ENCODE measurements at places on chromosomes 2 and 18.

GRCh38 chr2:236107536-236107935 is 60.6 kb downstream of the GBX2 start:
- peaks cover 15% of the 10 kb centered on the region for H3K27me3 ChIP-seq
- peaks cover 14% of the 10 kb centered on the region for H3K4me1 ChIP-seq
- no peaks in the 10 kb centered on the region for H3K36me3 ChIP-seq

DNA sequence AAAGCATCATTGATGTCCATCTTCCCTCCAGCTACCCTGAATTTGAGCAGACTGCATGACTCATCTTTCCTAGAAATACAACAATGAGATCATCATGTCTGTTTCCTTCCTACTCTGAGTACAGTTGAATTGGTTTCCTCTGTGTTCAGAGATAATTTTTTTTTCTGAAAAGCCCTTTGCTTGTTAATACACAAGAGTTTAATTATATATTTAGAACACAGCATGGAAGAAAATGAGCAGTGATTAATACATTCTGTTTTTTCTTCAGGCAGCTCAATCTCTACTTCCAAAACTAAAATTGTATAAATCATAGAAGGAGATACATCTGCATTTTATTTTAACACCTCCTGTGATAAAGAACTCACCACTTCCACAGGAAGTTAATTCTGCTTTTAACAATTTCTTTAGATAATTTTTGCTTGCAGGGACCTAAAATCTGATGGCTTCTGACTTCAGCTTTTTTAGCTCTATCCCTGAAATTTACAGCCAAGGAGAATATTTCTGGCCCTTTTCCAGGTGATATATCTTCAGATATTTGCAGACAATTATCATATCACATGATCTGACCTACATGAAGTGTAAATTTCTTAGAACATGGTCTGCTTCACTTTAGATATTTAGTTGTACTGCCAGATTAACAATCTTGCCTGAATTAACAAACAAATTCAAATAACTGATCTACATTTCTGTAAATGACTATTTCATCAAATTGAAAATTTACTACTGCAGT is 249.0 kb downstream of the TRIB2 start:
- DNase-seq, result no peak
- H3K4me3 ChIP-seq, result no peak overlapping the region
- peaks cover 7% of the 10 kb centered on the region for H3K4me1 ChIP-seq
- no peaks in the 10 kb centered on the region for H3K36me3 ChIP-seq
- peak overlapping the region; percentile 19 for H3K27ac ChIP-seq
- no peaks in the 10 kb centered on the region for H3K27me3 ChIP-seq

- H3K4me3 ChIP-seq, result no peak overlapping the region
- peaks cover 11% of the 10 kb centered on the region for H3K36me3 ChIP-seq
- no peak overlapping the region for H3K27ac ChIP-seq
- H3K27me3 ChIP-seq, result no peaks in the 10 kb centered on the region
- no peaks in the 10 kb centered on the region for H3K4me1 ChIP-seq
Observed at GRCh38 chr2:196220671-196221070, 49.3 kb upstream of the STK17B start.

DNA sequence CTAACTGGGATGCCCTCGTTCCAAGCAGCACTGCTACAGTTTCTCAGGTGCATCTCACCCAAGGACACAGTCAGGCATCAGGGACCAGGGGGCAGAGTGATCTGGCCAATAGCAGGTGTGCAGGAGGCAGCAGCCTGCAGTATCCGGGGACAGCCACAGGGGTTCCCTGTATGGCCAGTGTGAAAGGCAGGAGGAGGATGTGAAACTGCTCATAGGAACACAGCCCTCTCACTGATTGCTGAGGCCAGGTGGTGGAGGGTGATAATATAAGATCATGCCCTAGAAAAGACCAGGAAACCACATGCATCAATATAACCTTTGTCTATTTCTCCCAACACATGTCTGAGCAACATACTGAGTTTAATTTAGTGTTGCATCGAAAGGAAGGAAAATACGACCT is 112.7 kb upstream of the TACR1 start:
- peaks cover 3% of the 10 kb centered on the region for H3K4me1 ChIP-seq
- no peak overlapping the region for H3K4me3 ChIP-seq
- H3K27me3 ChIP-seq, result no peaks in the 10 kb centered on the region

DNA sequence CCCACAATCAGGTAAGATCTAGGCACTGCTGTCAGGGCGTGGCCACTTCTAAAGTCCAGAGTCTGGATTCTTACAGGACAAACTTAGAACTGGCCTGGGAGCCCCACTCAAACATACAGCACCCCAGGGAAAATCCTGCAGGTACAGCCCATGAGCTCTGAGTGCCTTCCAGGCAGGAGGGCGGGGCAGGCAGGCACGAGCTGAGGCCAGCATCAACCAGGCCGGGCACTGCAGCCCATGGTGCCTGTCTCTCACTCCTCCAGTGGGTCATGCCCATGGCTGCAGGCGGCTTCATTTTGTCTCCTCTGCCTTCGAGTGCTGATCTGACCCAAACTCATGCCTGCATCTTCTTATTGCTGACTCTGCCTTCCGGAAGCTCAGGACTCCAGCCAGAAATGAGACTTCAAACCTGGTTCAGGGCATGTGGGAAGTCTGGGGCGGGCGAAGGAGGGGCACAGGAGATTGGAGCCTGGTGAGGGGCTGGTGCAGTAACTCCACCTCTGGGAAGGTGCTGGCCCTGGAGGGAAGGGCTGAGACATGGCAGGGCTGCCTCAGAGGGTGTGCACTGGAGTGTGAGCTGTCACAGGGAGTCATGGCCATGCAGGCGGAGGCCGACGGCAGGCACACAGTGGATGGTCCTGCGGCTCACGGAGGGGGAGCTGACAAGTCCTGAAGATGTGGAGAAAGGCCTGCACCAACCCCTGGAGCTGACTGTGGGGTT is 40.5 kb downstream of the HS6ST1 start:
- peaks cover 20% of the 10 kb centered on the region for H3K36me3 ChIP-seq
- H3K27me3 ChIP-seq, result peaks cover 18% of the 10 kb centered on the region
- H3K27ac ChIP-seq, result no peak overlapping the region
- no peak for DNase-seq

DNA sequence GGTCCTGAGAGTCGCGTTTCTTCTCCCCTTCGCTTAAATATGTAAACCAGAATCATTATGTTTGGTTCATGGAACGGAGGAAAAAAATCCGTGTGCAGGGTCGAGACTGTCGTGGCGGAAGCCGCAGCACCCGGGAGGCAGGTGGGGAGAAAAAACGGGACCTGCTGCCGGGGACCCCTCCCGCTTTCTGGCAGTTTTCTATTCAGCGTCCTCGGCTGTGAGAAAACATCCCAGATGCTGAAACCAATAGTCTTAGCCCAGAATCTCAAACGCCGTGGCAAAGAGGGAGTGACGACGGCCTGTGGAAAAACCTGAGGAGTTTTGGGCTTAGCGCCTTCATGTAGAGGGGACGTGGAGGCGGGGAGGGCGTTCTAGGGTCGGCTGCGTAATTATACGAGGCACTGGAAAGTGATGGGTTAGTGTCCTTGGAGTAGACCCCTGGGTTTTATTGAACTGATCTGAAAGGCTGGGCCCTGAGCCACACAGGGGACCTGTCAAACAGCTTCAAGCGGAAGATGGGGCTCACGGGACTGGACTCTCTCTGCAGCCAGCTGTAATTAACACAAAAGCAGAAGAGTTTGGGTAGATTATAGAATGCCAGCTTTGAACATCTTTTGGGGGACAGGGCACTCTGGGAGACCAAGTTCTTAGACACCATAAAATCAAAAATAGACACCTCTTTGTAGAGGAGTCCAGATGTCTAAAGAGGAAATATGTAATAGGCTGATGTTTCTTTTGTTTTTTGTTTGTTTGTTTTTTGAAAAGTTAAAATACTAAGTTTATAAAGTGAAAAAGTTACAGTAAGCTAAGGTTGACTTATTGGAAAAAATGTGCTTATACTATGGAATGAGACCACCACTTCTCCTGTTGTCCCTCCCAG is 834 bp upstream of the BUB1 start:
- H3K4me1 ChIP-seq, result peaks cover 9% of the 10 kb centered on the region
- peak overlapping the region; percentile 88 for H3K27ac ChIP-seq
- peak overlapping the region; percentile 96 for H3K4me3 ChIP-seq
- DNase-seq, result peak; percentile 44
- no peaks in the 10 kb centered on the region for H3K36me3 ChIP-seq

DNA sequence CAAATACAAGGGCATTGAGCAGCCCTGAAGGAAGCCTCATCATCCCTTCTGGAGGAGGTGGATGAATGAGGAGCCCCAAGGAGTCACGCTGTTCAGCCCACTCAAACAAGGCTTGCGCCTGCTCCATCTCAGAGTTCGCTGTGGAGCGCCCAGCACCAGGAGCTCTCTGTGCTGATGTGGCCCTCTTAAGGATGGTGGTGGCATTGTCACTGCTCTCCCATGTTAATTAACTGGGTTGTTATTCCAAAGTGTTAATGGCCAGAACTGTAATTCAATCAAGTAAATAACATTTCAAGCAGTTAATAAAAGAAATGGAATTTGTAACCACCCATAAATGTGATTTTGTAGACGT is 726.0 kb upstream of the RAB6C start:
- peaks cover 5% of the 10 kb centered on the region for H3K36me3 ChIP-seq
- no peaks in the 10 kb centered on the region for H3K27me3 ChIP-seq
- no peak for DNase-seq

- no peak overlapping the region for H3K27ac ChIP-seq
- peaks cover 14% of the 10 kb centered on the region for H3K4me1 ChIP-seq
- peaks cover 3% of the 10 kb centered on the region for H3K27me3 ChIP-seq
Observed at GRCh38 chr18:41146301-41146700, 808.7 kb upstream of the PIK3C3 start.

DNA sequence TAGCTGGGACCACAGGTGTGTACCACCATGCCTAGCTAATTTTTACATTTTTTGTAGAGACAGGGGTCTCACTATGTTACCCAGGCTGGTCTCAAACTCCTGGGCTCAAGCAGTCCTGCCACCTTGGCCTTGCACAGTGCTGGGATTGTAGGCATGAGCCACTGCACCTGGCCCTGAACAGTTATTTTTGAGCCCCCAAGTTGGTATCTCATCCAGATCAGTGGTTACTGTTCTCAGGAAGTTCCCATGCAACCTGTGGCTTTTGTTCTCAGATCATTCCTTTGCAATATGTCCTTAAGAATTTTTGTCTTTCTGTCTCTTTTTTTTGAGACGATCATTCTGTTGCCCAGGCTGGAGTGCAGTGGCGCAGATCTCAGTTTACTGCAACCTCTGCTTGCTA is 7.7 kb upstream of the CCDC138 start:
- no peak overlapping the region for H3K4me3 ChIP-seq
- H3K27ac ChIP-seq, result no peak overlapping the region
- H3K36me3 ChIP-seq, result no peaks in the 10 kb centered on the region

DNA sequence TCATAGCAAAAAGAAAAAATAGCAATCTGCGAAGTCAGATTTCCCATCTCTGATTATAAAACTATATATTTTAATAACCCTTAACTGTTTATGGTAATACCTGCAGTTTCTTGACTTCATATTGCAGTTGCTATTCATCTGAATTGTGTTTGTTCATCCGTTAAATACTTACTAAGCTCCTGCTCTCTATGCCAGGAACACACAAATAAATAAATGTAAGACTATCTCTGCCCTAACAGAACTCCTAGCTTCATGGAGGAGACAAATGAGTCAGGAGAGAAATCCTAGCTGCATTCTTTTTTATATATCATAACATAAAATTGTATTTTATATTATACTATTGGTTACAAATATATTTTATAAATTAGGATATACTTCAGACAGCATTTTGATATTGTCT is 61.2 kb downstream of the MALT1 start:
- no peak for DNase-seq
- no peaks in the 10 kb centered on the region for H3K36me3 ChIP-seq
- H3K27me3 ChIP-seq, result no peaks in the 10 kb centered on the region
- H3K4me1 ChIP-seq, result no peaks in the 10 kb centered on the region

DNA sequence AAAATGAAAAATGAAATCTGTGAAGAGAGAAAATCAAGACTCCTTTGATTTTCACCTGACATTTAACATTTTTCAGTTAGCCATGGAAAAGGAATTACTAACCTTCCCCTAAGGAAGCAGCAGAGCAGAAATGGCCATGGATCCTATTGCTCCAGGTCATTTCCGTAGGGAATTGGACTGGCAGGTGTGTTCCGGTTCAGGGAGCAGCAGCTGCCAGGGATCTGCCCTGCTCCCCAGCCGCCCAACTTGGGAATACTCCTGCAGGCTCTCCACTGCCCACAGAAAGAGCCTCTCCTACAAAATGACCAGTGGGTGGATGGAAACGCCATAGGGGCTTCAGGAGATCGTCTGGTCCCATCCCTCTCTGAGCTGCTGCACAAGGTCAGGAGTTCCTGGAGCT is 86.0 kb upstream of the MAPK4 start:
- no peak overlapping the region for H3K4me3 ChIP-seq
- peaks cover 16% of the 10 kb centered on the region for H3K36me3 ChIP-seq
- no peak for DNase-seq
- no peaks in the 10 kb centered on the region for H3K27me3 ChIP-seq
- peaks cover 8% of the 10 kb centered on the region for H3K4me1 ChIP-seq

DNA sequence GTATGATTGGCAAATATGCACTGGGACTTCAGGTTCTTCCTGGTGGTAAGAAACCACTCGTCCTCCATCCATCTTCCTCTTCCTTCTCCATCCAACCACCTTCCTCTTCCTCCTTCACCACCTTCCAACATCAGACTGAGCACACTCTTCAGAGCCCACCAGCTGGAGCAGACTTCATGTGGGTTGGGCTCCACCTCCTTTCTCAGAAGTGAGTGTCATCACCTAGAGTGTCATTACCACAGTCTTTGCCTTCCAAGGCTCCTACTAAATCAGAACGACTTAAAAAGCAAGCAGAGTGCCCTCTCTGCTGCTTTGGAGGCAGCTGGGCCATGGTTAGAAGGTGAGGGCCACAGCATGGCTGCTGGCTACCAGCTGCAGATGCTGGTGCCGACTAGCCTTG is 171.6 kb downstream of the SH3RF3 start:
- peaks cover 23% of the 10 kb centered on the region for H3K4me1 ChIP-seq
- no peak overlapping the region for H3K4me3 ChIP-seq
- H3K27me3 ChIP-seq, result peaks cover 1% of the 10 kb centered on the region
- H3K36me3 ChIP-seq, result no peaks in the 10 kb centered on the region

DNA sequence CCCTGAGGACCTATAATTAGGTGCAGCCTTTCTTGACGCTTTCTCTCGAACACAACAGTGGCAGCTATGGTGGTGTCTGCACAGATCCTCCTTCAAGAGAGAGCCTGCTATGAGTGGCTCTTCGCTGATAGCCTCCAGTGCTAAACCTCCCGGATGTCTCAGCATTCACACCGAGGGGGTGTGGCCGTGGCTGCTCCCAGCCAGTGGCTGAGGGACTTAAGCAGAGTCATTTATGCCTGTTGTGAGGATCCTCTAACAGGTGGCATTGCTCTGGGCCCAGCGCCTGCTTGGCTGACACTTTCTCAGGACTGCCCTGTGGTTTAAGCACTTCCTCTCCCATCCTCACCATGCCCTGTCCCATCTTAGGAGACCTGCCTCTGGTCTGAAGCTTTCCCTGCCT is 592.0 kb upstream of the LRRTM1 start:
- no peaks in the 10 kb centered on the region for H3K27me3 ChIP-seq
- H3K36me3 ChIP-seq, result no peaks in the 10 kb centered on the region
- no peak overlapping the region for H3K4me3 ChIP-seq
- no peaks in the 10 kb centered on the region for H3K4me1 ChIP-seq

DNA sequence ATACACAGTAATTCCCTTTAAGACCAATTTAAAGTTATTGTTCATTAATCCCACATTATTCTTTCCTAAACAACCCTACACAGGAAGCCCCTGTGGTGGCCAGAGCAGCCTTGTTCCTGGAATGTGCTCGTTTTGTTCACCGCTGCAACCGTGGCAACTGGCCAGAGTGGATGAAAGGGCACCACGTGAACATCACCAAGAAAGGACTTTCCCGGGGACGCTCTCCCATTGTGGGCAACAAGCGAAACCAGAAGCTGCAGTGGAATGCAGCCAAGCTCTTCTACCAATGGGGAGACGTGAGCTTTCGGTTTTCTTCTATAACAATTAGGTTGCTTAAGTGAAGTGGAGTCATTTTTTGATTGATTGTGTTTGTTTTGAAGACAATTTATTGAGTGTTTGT is 101.0 kb downstream of the UNC80 start:
- H3K27me3 ChIP-seq, result no peaks in the 10 kb centered on the region
- H3K4me1 ChIP-seq, result peaks cover 7% of the 10 kb centered on the region
- DNase-seq, result no peak
- no peak overlapping the region for H3K27ac ChIP-seq
